ENCODE measurements at places on chromosomes 5 and 9.

DNA sequence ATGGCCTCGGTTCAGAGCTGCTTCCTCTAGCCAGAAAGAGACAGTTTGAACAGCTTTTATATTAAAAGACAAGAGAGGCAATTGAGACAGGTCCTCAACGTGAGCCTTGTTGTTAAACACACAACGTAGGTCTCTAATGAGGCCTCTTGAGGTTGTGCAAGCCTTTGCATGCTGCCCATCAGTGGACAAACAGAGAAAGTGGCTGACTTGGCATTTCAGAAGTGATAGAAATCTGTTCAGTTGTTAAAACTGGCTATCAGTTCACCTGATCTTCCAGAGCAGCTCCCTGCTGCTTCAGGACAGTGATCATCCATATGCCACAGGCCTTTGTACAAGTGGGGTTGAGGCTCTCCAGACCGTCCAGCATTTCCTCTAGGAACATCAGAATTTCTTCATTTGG lies 58.8 kb downstream of the MROH2B start:
- no peak for DNase-seq

GRCh38 chr9:18795947-18796671 lies 236.9 kb downstream of the SAXO1 start:
- no peak for DNase-seq

GRCh38 chr9:130842545-130842944 lies 7.5 kb downstream of the ABL1 start:
- DNase-seq = no peak

GRCh38 chr5:104178829-104179456 lies 616.4 kb upstream of the NUDT12 start:
- peak; percentile 42 for DNase-seq

GRCh38 chr9:1198085-1198484 lies 147.9 kb downstream of the DMRT2 start:
- DNase-seq = peak; percentile 14

DNA sequence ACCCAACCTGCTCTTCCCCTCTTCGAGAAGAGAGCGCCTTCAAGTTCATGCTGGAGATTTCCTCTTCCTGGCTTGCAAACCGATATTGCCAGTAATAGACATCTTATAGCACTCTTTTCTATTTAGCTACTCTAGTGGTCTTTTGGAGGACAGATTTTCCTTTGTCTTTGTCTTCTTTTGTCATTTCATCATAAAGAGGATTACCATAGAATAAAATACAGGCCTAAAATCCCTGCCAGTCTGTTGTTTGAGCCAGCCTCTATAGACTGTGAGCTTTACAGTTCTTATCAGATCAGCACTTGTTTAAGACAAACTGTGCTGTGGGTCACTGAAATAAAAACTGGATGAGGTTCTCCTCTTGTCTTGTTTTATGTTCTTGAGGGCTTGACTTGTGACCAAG lies 802.8 kb downstream of the NR2F1-AS1 start:
- no peak for DNase-seq

- DNase-seq = peak; percentile 80
These were observed 32.1 kb upstream of the IL6ST start for GRCh38 chr5:56026863-56027300.

GRCh38 chr9:104948277-104948676 lies 20.3 kb upstream of the ABCA1 start:
- DNase-seq = peak; percentile 54

DNA sequence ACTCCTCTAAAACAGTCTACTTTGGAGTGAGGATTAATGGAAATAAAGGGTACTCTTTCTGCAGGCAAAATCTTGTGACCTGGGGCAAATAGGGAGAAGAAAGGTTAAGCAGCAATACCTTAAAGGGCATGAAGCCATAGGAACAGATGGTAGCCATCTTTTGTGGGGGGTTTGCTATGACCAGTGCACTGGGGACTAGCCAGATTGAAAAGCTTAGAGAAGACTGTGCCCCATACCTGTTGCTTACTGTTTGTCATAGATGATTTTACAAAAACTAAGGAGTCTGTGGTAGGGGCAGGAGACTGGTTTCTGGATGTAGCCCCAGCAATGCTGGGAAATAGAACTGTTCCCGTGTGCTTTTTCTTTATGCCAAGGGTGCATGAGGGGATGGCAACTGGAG lies 58.6 kb downstream of the PAM start:
- DNase-seq = no peak

- no peak for DNase-seq
These were observed 155.2 kb downstream of the FRMD3 start for GRCh38 chr9:83383034-83383433.

GRCh38 chr9:4504250-4504649 lies 14.0 kb downstream of the SLC1A1 start:
- DNase-seq = no peak

DNA sequence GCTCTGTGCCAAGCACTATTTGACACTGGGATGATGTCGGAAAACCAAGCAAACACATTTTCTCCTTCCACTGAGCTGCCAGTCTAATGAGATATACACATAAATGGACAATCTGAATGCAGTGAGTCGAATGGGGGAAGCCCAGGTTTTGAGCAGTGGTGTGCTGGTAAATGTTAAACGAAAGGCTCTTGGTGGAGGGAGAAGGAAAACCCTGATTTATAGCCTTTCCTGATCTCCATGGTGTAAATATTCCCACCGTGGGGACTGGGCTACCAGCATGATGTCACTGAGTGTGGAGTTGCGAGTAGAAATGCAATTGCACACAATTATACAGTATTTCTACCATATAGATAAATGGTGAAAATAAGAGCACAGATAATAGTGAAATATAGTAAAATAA lies 5.0 kb upstream of the GSN start:
- no peak for DNase-seq

DNA sequence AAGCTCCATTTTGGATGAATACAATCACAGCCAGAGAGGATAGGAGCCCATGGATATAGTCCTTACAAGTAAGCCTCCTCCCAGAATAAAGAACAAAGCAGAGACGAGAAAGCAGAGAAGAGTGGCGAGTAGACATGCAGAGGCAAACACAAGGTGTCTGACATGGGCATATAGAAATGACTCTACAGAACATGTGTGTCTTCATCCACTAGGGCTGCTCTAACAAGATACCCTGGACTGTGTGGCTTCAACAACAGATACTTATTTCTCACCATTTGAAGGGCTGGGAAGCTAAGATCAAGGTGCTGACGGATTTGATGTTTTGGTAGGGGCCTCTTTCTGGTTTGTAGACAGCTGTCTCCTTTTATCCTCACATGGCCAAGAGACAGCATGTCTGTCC lies 32.3 kb upstream of the FER start:
- DNase-seq = no peak

- no peak for DNase-seq
These were observed 84.8 kb downstream of the WNK2 start for GRCh38 chr9:93268551-93269314.

GRCh38 chr5:55852503-55852902 lies 1.3 kb downstream of the IL31RA start:
- no peak for DNase-seq

DNA sequence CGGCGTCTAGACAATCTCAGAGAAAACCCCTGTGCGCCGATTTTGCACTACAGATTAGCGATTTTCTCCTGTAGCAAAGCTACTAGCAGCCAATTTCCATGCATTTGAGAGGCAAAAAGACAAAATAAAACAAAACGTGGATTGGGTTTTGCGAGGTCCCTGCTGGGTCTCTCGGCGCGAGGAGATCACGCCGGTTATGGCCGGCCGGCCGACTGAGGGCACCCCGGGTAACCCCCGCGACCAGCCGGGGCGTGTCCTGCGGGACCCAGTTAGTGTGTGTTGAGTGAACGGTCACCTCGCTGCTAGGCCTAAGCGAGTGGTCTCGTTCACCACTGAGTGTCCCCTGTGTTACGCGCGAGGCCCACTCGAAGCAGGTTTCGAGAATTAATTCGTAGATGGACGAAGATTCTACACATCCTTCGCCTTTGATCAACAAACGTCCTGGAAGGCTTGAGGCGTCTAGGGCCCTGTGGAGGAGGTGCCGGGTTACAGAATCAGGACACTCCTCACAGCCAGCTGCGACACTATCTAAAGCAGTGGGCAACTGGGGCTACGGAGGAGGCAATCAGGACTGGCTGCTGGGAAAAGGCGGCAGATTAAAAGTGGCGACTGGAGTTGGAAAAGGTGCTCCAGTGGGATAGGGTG lies 764 bp upstream of the VDAC1 start:
- no peak for DNase-seq

DNA sequence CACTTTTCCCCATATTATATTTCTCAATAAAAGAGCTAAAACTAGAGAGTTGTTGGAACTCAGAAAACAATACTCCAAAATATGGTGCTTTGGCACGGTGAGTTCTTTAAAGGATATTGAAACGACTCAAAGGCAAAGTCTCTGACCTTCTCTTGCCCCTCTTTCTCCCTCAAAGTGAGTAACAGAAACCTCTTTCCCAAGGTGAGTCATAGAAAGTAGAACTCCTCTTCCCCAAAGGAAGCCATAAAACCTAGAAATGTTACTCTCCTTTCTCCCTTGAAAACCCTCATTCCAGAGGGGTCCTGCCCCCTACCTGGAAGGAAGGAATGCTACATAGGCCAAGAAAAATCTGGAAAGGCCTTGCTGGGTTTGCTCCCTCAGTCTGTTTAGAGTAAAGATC lies 47.5 kb downstream of the RAPGEF6 start:
- peak; percentile 52 for DNase-seq

DNA sequence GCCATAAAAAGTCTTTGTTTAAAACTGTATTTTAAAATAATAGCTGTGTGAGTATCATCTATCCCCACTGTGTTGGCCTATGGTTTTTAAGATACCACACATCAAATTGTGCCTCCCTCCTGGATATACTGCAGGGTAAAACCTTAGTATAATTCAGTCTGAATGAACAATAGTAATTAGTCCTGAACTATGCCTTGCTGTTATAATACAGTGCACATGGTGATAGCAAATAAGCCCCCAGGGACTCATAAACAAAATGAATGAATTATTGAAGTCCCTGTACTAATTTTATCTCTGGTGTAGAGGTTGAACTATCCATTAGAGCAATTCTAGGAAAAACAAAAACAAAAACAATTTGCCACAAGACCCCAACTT lies 142.7 kb upstream of the ADAMTSL1 start:
- DNase-seq = no peak

DNA sequence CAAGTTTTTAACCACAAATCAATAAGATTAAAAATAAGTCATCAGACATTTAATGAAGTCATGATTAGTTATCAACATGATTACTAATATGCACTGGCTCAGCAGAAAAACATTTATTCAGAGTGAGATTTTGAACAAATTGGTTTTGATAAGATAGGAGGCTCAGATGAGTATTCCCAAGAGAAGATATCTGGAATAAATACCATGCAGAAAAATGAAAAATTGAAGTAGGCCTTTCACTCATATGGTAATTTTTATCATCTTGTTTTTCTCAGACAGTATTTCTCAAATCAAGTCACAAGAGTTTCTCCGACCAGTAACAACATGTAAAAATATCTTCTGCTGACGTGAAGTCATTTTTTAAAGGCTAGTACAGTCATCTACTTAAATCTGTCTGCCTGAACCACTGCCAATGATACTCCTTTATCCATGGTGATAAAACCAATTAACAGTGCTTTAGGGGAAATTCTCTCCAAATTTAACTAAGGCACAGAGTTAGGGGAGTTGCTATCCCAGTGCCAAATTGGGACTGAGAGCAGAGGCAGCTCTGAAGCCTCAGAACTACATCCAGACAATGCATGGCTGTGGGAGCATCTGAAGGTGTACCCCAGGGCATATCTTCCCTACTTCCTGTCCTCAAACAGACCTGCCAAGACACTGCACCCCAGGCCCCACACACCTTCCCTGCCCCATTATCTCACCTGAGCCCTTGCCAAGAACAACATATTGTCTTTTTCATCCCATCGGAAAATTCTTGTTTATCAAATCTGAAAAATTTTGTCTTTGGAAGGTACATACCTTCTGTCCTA lies 105.5 kb upstream of the TSLP start:
- DNase-seq = peak; percentile 81

GRCh38 chr5:33237471-33237870 lies 203.3 kb upstream of the TARS1 start:
- DNase-seq = peak; percentile 6

GRCh38 chr9:116795821-116796220 lies 108.7 kb downstream of the TRIM32 start:
- no peak for DNase-seq

DNA sequence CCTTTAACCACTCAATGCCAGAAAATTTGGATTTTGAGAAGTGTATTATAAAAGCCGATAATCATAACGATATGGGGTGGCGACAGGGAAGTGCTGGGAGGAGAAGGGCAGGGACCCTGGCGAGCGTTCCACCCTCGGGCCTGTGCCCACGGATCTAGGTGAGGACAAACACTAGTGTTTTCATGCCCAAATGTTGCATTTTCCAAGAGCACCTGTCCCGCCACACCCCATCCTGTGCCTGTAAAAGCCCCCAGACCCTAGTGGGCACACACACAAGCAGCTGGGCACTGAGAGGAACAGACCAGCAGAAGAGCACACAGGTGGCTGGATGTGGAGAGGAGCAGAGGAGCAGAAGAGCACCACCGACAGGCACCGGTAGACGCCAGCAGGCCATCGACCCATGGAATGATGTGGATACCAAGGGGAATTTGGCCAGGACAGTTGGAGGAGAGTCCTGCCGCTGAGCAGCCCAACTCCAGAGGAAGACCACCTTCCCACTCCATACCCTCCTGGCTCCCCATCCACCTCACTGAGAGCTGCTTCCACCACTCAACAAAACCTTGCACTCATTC lies 315.0 kb downstream of the EDIL3 start:
- no peak for DNase-seq

DNA sequence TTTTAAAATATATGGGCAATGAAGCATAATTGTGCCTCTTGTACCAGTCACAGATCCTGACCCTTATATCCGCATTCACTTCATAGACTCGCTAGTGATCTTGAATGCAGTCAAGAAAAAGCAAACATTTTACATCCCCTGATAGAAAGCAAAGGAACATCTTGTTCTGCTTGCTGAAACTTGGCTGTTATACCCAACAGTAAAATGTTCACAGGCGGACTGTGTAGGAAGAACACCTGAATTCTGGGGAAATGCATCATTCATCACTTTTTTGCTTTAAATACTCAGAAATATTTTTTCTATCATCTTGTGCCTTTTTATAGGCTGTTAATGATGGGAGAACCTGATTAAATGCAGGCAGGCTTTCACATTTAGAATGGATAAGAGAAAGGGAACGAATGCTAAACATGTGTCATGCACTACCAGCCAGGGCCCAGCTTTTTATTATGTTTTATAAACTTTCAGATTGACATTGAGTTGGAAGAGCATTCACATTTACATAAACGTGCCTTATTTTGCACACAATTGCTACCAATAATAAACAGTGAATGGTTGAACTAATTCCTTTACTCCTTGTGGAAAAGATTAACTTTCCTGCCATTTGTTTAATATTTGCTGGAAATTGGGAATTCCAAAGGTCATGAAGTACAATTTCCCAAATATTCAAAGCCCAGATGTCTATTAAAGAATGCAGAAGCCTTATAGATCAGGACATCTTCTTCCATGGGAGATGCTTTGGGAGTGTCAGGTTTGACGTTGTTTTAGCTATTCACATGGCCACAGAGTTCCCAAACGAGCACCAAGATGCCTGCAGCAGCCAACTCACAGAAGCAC lies 756.2 kb downstream of the TLE1 start:
- DNase-seq = no peak

GRCh38 chr5:168895295-168896071 lies 316.3 kb upstream of the PANK3 start:
- no peak for DNase-seq

- no peak for DNase-seq
These were observed 111.3 kb upstream of the ABCA1 start for GRCh38 chr9:105039175-105039799.

Measured in mammary epithelial cell (primary cell).